ENCODE measurements at places on chromosomes 1 and 21.

GRCh38 chr1:165845992-165846748 lies 18.8 kb downstream of the UCK2 start:
- DNase-seq: no peak

DNA sequence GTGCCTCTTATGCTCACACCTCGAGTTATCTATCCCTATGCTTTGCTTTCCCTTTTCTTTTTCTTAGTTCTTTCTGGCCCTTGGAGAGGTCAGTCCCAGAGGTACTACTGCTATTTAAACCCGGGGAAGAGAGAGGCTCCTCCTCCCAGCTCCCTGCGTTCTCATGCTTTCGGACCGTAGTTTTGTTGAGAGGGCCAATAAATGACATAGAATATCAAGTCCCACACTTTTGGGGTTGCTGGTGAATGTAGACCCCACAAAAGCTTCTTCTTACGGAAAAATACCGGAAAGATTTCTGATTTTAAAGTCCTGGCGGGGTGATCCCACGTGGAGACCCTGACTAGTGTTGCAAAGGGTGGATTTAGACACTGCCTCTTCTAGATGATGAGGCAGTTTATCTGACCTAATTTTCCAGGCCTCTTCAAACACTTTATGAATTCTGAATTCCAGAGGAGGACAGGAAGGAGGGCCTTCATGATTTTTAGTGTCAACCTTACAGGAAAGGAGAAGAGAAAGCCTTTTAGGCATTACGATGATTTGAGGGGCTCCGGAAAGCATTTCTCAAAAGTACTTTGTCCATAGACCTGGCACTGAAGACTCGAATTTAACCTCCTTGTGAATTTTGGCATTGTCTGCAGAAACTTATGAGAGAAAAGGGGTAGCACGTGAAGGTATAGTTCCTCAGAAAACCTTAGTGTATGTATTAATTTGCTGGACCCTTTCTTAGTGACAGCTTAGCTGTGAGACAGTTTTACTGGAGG lies 694 bp downstream of the TMEM167B start:
- no peak for DNase-seq

- DNase-seq: no peak
Measured at GRCh38 chr1:221363039-221363438, 378.9 kb downstream of the DUSP10 start.

- DNase-seq: no peak
Measured at GRCh38 chr1:147486876-147487656, 54.2 kb upstream of the BCL9 start.
